Head of caudate nucleus (tissue), 42 donors: ENCODE measurements at places on chromosomes 2 and 18.

GRCh38 chr18:25299426-25300300, 52.3 kb downstream of the ZNF521 start:
- no peak for DNase-seq

GRCh38 chr18:23126376-23127056, 8.8 kb upstream of the CABLES1 start:
- DNase-seq = no peak

GRCh38 chr2:15096873-15097272, 464.3 kb downstream of the NBAS start:
- no peak for DNase-seq

GRCh38 chr2:199370150-199370780, 87.5 kb downstream of the SATB2 start:
- no peak for DNase-seq

GRCh38 chr2:45928946-45929345, 277.5 kb downstream of the PRKCE start:
- peak; percentile 93 for DNase-seq

GRCh38 chr2:54560146-54560881, 104.2 kb downstream of the SPTBN1 start:
- no peak for DNase-seq

- DNase-seq = no peak
Measured at GRCh38 chr2:28446531-28446930, 49.3 kb upstream of the PLB1 start.

GRCh38 chr2:163736433-163737189, 803 bp upstream of the FIGN start:
- no peak for DNase-seq
